Cortex of kidney (tissue), 1 donor: ENCODE measurements at places on chromosomes 7 and 10.

DNA sequence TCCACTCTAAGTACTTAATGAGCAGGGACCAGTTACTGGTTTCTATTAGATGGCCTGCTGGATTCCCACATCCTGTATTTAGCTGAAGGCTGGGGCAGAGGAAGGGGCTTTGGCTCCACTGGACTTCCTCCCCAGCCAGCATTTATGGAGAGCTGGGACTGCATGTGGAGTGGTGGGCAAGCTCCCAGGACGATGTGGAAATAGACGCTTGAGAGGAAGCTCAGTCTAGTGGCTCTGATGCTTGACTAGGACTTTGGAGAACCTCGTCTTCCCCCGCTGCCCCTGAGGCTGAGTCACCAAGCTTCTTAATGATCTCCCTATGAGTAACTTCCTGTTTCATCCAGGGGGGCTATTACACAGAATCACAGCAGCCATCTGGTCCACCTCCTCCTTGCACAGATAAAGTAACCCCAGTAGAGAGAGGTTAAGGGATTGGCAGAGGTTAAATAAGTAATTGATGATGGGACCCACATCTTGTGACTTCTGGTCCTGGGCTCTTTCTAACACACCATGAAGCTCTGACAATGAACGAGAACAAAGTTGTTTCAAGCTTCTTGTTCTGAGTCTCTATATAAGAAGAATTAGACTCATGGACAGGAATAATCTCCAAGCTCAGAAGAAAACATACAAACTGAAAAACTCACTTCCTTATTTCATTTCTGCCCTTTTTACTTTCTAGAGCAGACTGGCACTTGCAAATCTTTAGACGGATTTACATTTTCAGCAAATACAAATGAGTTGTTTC, 126.2 kb downstream of the PRPF18 start:
- no peak for DNase-seq

- DNase-seq, result no peak
Observed at GRCh38 chr10:88117869-88118632, 254.6 kb downstream of the PTEN start.

- no peak for DNase-seq
Observed at GRCh38 chr10:22750131-22750530, 35.8 kb upstream of the PIP4K2A start.

DNA sequence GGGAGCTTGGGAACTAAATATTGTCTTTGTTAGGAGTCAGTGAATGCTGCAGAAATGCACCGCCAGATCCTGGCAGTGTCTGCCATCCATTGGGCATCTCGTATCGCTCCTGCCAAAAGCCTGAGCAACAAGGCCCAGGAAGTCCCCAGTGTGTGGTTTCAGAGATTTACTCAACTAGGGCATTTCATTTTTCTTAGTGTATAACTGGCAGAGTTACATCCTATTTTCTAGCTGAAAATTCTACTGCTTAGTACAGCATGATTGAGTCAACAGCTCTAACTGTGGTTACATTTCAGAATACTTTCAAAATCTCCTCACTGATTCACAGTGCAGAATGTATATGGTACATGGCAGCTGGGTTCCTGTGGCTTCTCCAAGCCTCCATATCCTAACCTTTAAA, 95.8 kb upstream of the CREB5 start:
- no peak for DNase-seq

DNA sequence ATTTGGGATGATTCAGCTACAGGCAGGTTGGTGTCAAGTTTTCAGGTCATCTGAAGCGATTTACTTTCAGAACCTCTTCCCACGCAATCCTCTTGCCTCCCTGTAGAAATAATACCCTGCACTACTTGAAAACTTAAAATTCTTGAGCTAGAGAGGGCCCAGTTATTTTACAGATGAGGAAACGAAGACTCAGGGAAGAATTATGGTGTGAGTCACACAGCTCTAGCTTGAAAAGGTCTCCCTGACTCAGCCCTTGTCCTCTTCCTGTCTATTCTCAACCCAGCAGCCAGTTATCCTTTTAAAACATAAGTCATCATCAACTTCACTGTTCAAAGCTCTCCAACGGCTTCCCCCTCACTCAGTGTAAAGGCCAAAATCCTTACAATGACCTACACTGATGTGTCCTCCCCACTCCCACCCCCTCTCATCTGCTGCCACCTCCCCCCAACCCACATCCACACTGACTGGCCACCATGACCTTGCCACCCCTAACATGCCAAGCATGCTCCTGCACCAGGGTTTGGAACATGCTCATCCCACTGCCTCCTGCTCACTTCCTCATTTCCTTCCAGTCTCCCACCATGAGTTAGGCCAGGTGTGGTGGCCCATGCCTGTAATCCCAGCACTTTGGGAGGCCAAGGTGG, 3.4 kb downstream of the DNMBP start:
- no peak for DNase-seq

DNA sequence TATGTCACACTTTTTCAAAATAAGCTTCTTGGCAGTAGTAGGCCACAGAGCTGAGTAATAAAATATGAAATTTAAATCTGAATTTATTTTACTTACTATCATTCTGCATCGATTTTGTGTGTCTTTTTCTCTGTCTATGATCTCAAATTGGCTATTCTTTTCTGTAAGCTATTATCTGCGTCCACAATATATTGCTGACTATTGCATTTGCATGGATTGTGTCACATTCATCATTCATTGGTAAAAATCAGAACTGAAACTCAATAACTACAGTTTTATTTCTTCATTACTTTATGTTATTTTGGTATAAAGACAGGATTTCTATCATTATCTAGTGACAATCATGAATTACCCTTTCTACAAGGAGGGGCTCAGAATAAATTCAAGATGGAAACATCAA, 154.8 kb upstream of the AGR3 start:
- DNase-seq, result no peak

DNA sequence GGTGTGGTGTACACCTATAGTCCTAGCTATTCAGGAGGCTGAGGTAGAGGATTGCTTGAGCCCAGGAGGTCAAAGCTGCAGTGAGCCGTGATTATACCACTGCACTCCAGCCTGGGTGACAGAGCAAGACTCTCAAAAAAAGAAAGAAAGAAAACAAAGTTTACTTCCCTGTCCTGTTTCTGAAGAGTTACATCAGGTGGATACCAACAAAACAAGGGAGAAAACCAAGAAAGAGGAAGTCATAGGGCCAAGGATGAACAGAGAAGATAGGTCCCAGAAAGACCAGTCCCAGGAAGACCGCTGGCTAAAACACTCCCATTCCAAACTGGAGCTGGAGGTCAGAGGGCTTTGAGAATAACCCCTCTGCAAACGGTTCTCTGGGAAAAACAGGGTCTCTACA, 13.5 kb downstream of the MACROH2A2 start:
- DNase-seq, result no peak

GRCh38 chr10:132005147-132005546, 23.4 kb upstream of the BNIP3 start:
- DNase-seq, result no peak

GRCh38 chr7:101450064-101450463, 87.4 kb downstream of the COL26A1 start:
- no peak for DNase-seq

DNA sequence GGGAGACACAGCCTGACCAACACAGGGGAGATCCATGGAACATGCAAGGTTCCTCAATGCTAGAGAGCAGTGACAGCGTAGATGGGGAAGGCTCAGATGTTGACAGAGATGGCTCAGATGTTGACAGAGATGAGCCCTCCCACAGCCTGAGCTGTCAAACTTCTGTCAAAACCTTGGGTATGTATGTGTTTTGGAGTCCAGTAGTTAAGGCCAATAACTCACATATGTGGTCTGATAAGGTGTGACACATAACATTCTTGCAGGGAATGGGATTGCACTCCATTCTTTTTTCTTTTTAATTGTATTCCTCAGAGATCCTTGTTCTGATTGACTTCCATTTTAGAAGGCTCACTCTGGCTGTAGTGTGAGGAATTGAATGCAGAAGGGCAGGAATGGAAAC, 136.3 kb downstream of the C1GALT1 start:
- DNase-seq, result no peak

- no peak for DNase-seq
Observed at GRCh38 chr10:113480851-113481502, 71.9 kb upstream of the HABP2 start.

GRCh38 chr7:155676052-155676451, 31.6 kb downstream of the RBM33 start:
- no peak for DNase-seq

GRCh38 chr7:107212725-107213124, 43.9 kb downstream of the HBP1 start:
- DNase-seq, result no peak

- DNase-seq, result no peak
Observed at GRCh38 chr10:70426823-70427222, 14.7 kb downstream of the NODAL start.

DNA sequence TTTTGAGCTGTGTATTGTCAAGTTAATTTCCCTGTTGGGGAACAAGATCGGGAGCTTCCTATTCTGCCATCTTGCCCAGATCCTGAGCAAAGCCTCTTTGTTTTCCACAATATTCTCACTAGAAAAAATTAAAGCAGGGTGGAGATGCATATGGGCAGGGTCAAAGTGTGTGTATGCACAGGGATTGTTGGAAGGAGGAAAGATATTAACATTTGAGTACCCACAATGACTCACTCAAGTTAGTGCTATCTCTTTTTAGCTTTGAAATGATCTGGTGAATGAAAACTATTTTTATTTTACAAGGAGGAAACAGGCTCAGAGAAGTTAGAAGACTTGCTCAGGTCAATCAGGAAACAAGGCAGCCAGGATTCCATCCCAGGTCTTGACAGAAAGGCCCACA, 6.7 kb upstream of the BTBD16 start:
- DNase-seq, result no peak

GRCh38 chr7:152672626-152673025, 3.3 kb downstream of the XRCC2 start:
- no peak for DNase-seq

DNA sequence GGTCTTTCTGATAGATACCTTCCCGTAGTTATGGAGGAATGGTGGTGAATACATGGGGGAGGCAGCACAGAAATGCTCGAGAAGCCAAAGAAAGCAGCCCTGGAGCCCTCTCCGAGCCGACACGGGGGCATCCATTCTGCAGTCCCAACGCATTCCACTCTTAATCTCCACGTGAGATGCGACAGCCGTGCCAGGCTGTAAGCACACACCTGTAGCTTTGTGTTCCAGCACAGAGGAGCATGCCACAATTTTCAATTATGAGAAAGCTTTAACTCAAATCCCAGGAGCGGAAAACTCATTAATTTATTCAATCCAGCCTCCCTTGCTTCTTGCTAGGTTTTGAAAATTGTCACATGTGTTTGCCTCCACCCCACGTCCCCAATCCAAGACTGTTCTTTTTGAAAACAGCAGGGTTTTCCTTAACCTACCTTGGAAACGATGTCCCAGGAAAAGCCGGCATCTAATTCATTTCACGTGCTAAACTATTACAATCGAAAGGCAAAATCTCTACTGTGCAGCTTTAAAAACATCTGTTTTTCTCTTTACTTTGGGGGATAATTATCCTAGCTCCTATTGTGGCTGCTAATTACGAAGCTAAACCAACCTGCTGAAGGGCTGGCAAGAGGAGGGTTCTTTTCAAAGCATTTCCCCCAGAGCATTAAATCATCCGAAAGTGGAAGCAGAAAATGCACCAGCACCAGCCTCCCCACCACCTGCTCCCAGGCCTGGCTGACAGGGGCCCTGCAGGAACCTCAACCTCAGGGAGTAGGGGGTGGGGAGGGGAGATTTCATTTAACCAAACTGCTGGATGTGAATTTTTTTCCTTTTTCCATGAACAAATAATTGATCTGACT, 56.0 kb upstream of the CHST15 start:
- no peak for DNase-seq

GRCh38 chr7:156792611-156793010, 100.4 kb downstream of the LMBR1 start:
- DNase-seq, result no peak

- no peak for DNase-seq
Observed at GRCh38 chr7:45686441-45687184, 112.4 kb downstream of the ADCY1 start.
